ENCODE measurements at places on chromosomes 16 and 17. TPM values are rescaled to one million over a fixed set of nuclear protein-coding genes. Genes with fewer than 3 reads are reported as not detected.

Gene CCL15
- total RNA-seq = not detected

Gene CD300LB
- 0.03 TPM for total RNA-seq

Gene CMTM2
- total RNA-seq = not detected

Gene ELMO3
- total RNA-seq = 1.3 TPM

Gene CACNA1H
- 14.7 TPM for total RNA-seq

Gene PLA2G15
- 16.1 TPM for total RNA-seq

Gene NACA2
- not detected for total RNA-seq

Gene DNAI2
- not detected for total RNA-seq

Gene CLEC3A
- not detected for total RNA-seq

Gene TIMP2
- 224 TPM for total RNA-seq

Gene MOSMO
- 10.5 TPM for total RNA-seq

Gene CNGB1
- 0.40 TPM for total RNA-seq

Gene KCNJ16
- total RNA-seq = 0.22 TPM

Gene ECI1
- 86.9 TPM for total RNA-seq

Gene HAS3
- 44.1 TPM for total RNA-seq

Gene CLEC18B
- 0.37 TPM for total RNA-seq

Gene ACSM3
- total RNA-seq = 5.5 TPM

Gene FBXW10B
- total RNA-seq = 4.1 TPM

Gene IRF8
- 0.38 TPM for total RNA-seq

Gene TBX4
- total RNA-seq = 0.12 TPM

Gene BAIAP3
- 1.1 TPM for total RNA-seq

Gene OR3A2
- not detected for total RNA-seq

Gene PHOSPHO1
- 0.92 TPM for total RNA-seq

Gene TNFRSF17
- not detected for total RNA-seq

Gene CDH11
- 0.14 TPM for total RNA-seq

Gene SLFN14
- not detected for total RNA-seq

Gene ASGR1
- 1.2 TPM for total RNA-seq

Measured in A549 treated with CORT108297 at 1 μM for 4 hours (cell line).